ENCODE measurements at places on chromosomes 11 and 22. TPM values are rescaled to one million over a fixed set of nuclear protein-coding genes. Genes with fewer than 3 reads are reported as not detected.
A peak's percentile ranks its signal among the peaks of the same experiment; 100 is the strongest.

The TEX54 gene
- total RNA-seq: not detected

The SCUBE2 gene
- total RNA-seq: 3.1 TPM

The RASL10A gene
- 3.3 TPM for total RNA-seq

The P2RX6 gene
- 0.66 TPM for total RNA-seq

The GGT1 gene
- 5.9 TPM for total RNA-seq

The OR51B4 gene
- total RNA-seq: 1.5 TPM

The ZDHHC13 gene
- 5.7 TPM for total RNA-seq

The DUSP8 gene
- total RNA-seq: 2.8 TPM

The HTR3B gene
- total RNA-seq: not detected

DNA sequence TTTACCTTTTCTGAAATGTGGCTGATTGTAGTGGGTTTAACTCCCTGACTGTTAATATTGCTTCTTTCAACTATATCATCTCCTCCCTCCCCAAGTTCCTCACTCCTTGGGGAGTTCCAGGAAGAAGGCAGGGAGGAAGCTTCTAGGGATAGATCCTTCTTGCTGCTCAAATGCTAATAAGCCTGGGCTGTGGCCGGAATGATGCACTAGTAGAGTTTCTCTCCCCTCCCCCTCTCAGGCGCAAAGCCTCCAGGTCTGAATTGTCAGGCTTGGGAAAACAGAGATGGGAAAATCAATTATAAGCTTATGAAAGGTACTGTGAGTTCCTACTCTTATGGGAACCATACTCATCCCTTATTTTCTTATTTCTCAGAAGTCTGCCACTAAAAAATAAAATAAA, 30.8 kb downstream of the FEZ1 start:
- no peaks in the 10 kb centered on the region for H3K27me3 ChIP-seq
- H3K36me3 ChIP-seq: no peaks in the 10 kb centered on the region
- no peaks in the 10 kb centered on the region for H3K4me1 ChIP-seq

DNA sequence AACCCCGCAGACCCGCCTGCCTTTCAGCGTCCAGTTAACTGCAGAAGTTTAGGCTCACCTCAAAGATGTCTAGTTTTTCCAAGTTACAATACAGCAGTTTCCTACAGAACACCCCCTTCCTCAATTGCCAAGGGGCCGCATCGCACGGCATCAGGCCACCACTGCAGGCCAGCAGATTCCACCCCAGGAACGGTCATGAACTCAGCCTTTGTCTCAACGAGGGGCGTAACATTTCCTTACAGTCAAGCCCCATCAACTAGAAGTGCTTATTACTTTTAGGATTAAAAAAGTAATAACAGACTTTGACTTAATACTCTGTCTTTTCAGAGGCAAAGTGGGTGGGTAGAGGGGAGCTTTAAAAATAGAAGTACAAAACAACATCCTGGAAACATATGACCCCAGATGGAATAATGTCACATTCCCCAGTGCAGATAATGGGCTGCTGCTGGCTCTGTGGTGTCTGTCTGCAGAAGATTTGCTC, 36.3 kb downstream of the PPP2R1B start:
- peaks cover 37% of the 10 kb centered on the region for H3K4me1 ChIP-seq
- DNase-seq: no peak
- H3K27me3 ChIP-seq: no peaks in the 10 kb centered on the region

DNA sequence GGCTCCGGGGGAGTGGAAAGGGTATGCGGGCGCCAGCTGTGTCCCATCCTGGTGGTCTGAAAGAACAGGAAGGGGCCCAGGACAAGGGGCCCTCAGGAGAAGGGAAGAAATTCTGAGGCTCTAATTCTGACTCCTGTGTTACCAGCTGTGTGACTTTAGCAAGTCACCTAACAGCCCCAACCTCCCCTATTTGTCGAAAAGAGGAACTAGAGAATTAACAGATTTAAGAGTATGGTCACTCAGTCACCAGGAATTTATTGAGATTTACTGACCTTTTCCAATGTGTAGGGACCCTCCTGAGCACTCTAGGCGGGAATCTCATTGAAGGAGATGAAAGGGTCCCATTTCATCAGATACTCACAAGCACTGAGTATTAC, 14.6 kb downstream of the RPS6KA4 start:
- H3K36me3 ChIP-seq: peaks cover 33% of the 10 kb centered on the region
- H3K4me1 ChIP-seq: no peaks in the 10 kb centered on the region
- DNase-seq: no peak
- H3K27me3 ChIP-seq: no peaks in the 10 kb centered on the region
- no peak overlapping the region for H3K4me3 ChIP-seq

- H3K4me3 ChIP-seq: no peak overlapping the region
- H3K27ac ChIP-seq: peak overlapping the region; percentile 42
- H3K4me1 ChIP-seq: no peaks in the 10 kb centered on the region
- no peak for DNase-seq
- peaks cover 4% of the 10 kb centered on the region for H3K36me3 ChIP-seq
Observed at GRCh38 chr22:36358533-36359469, 29.0 kb downstream of the MYH9 start.

DNA sequence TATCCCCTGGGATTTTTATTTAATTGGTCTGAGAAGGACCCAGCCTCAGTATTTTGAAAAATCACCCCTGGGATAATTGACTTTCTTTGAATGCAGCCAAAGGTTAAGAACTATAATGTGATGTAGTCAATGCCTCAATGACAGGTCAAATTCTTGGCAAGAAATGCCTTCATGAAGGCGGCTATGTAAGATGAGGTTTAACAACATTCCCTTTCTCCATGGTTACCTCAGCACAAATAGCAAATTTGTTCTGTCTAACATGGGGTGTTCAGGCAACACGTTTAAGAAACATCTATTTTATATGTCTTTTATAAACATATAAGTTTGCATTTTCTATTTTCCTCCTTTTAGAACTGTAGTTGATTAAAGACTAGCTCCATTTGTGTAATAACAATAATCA, 5.3 kb downstream of the SLN start:
- no peaks in the 10 kb centered on the region for H3K36me3 ChIP-seq
- no peak for DNase-seq
- H3K27me3 ChIP-seq: peaks cover 4% of the 10 kb centered on the region
- no peak overlapping the region for H3K27ac ChIP-seq
- H3K4me3 ChIP-seq: no peak overlapping the region

DNA sequence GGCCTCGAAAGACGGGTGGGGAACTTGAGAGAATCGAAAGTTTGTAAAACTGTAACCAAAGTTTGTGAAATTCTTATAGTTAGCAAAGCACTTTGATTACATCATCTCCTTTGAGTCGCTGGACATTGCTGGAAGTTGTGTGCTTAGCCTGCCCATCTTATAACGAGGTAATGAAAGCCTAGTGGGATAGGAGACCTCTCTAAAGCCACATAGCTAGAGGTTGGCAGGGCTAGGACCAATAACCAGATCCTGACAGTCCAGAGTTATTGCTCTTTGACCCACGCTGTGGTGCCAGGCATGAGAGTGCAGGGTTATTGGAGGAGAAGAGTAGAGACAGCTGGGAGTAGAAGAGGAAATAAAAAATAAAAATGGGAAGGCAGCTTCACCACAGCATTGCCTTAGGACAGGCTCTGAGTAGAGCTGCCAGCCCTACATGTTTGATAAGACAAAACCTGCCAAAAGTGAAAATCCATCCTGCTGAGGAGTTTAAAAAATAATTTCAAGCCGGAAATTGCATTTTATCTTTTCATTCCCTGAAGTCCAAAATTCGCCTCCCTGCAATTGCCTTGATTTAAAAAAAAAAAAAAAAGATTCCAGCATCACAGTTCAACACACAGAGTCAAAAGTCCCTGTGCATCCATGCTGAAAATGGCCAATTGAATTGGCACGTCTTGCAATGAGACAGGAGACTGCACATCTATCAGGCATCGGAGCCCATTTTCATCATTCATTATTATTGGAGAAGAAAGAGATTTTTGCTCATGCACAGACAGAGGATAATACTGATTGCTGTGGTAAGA, 225.5 kb upstream of the POU2AF2 start:
- no peaks in the 10 kb centered on the region for H3K36me3 ChIP-seq
- no peaks in the 10 kb centered on the region for H3K27me3 ChIP-seq
- H3K4me1 ChIP-seq: peaks cover 3% of the 10 kb centered on the region
- no peak overlapping the region for H3K27ac ChIP-seq

DNA sequence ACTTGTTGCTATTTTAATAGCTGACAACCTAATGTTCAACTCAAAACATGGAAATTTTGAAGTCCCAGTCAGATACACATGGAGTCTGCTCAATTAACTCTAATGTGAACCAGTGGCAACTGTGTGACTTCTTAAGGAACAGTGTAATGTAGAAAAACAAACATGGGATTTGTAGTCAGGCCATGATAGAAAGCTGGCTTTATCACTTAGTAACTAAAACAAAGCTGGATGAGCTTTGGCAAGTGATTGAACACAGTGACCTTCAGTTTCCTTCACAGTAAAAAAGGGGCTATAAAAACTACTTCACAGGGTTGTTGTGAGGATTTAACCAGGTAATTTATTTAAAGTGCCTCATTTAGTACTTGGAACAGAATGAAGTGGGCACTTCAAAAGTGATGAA, 62.6 kb downstream of the PRCP start:
- no peaks in the 10 kb centered on the region for H3K27me3 ChIP-seq
- no peak for DNase-seq
- H3K36me3 ChIP-seq: no peaks in the 10 kb centered on the region

GRCh38 chr11:59219836-59220235, 7.1 kb upstream of the MPEG1 start:
- no peak overlapping the region for H3K4me3 ChIP-seq
- peaks cover 42% of the 10 kb centered on the region for H3K4me1 ChIP-seq
- DNase-seq: no peak
- H3K27me3 ChIP-seq: no peaks in the 10 kb centered on the region
- H3K27ac ChIP-seq: no peak overlapping the region

DNA sequence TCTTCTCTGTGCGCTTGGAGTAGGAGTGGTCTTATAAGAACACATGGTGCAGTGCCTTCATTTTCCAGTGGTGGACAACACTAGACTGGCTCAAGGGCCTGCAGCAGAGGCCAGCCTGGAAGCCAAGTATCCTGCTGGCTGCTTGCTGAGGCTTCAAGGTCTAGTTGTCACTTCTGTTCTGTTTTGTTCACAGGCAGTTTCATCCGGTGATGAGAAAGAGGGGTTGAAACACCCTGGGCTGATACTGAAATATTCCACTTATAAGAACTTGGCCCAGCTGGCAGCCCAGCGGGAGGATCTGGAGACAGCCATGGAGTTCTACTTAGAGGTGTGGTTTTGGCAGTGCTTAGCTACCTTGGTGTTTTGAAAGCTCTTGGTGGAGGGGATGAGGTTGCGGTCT, 29.8 kb downstream of the CABIN1 start:
- no peaks in the 10 kb centered on the region for H3K27me3 ChIP-seq
- no peak overlapping the region for H3K4me3 ChIP-seq
- no peak for DNase-seq
- no peaks in the 10 kb centered on the region for H3K4me1 ChIP-seq
- peaks cover 8% of the 10 kb centered on the region for H3K36me3 ChIP-seq

GRCh38 chr22:46770726-46771125, 8.3 kb downstream of the TBC1D22A start:
- DNase-seq: no peak
- peaks cover 80% of the 10 kb centered on the region for H3K4me1 ChIP-seq
- no peaks in the 10 kb centered on the region for H3K27me3 ChIP-seq
- peak overlapping the region; percentile 91 for H3K27ac ChIP-seq
- no peaks in the 10 kb centered on the region for H3K36me3 ChIP-seq

DNA sequence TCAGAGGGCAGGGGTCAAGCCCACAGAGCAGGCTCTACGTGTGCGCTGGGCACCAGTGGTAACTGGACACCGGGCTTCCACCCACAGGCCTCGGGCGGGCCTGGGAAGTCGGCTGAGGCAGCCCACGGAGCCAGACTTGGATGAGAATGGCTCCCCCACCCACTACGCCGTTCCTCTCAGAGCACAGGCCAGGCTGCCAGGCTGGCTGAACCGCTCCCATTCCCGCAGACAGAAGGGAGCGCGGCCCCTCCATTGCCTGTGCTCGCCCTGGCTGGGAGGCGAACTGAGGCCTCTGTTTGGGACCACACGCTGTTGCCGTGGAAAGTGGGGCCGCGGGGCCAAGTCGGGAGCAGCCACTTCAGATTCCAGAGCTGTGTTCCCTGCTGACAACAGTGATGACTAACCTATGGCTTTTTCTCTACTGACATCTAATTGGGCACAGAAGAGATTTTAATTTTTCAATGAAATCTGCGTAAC, 63.9 kb downstream of the MYH9 start:
- DNase-seq: no peak
- no peaks in the 10 kb centered on the region for H3K27me3 ChIP-seq
- H3K4me3 ChIP-seq: no peak overlapping the region
- peaks cover 83% of the 10 kb centered on the region for H3K36me3 ChIP-seq

GRCh38 chr11:121467965-121468364, 15.2 kb upstream of the SORL1-AS1 start:
- peaks cover under 1% of the 10 kb centered on the region for H3K4me1 ChIP-seq
- H3K27ac ChIP-seq: no peak overlapping the region
- no peaks in the 10 kb centered on the region for H3K36me3 ChIP-seq
- no peak overlapping the region for H3K4me3 ChIP-seq
- peaks cover 5% of the 10 kb centered on the region for H3K27me3 ChIP-seq

GRCh38 chr11:122804796-122805195, 33.5 kb upstream of the CRTAM start:
- no peaks in the 10 kb centered on the region for H3K36me3 ChIP-seq
- no peaks in the 10 kb centered on the region for H3K27me3 ChIP-seq
- H3K27ac ChIP-seq: no peak overlapping the region

DNA sequence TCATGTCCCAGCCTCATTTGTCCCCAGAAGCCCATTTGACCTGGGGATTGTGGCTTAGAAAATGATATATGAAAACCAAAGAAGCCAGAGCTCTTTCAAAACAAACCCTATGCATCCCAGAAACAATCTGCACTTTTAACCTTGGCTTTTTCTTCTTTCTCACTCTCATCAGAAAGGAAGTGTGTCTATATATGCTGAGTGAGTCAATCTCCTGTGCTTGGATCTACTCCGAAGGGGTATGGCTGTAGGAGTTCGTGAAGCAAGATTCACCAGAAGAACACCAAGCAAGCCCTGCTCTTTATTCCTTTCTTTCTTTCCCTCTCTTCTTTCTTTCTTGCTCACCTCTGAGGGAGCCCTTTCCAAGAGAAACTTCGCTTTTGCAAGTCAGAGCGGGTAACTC, 636 bp downstream of the PAMR1 start:
- H3K36me3 ChIP-seq: no peaks in the 10 kb centered on the region
- no peak overlapping the region for H3K27ac ChIP-seq
- H3K4me1 ChIP-seq: peaks cover 8% of the 10 kb centered on the region
- DNase-seq: no peak

GRCh38 chr11:19183646-19184045, 18.1 kb downstream of the CSRP3 start:
- no peaks in the 10 kb centered on the region for H3K4me1 ChIP-seq
- H3K36me3 ChIP-seq: no peaks in the 10 kb centered on the region
- H3K27me3 ChIP-seq: no peaks in the 10 kb centered on the region
- H3K4me3 ChIP-seq: no peak overlapping the region
- DNase-seq: no peak

DNA sequence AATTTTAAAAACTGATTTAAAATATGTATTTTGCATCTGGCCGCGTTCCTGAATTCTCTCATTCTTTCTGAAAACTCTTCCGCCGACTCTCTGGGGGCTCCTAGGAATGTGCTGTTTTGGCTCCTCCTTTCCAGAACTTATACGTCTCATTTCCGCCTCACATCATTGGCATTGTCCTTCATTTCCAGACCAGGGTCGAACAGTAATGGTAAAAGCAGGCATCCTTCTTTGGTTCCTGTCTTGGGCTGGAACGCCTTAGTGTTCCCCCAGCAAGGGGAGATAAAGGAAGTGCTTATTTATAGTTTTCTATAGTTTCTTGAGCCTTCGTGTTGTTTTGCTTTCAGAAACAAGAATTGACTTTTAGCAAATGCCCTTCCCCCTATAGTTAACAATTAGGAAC, 10.9 kb upstream of the TNNT3 start:
- H3K27me3 ChIP-seq: no peaks in the 10 kb centered on the region
- no peaks in the 10 kb centered on the region for H3K36me3 ChIP-seq
- H3K4me1 ChIP-seq: peaks cover 47% of the 10 kb centered on the region
